ENCODE measurements at places on chromosomes 7 and 10.

DNA sequence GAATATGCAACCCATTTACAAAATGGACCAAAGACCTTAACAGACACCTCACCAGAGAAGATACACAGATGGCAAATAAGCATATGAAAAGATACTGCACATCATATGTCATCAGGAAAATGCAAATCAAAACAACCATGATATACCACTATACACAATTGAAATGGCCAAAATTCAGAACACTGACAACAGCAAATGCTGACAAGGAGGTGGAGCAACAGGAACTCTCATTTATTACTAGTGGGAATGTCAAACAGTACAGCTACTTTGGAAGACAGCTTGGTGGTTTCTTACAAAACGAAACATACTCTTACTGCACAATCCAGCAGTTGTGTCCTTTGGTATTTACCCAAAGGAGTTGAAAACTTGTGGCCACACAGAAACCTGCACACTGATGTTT, 50.0 kb upstream of the PCGF5 start:
- DNase-seq, result no peak

DNA sequence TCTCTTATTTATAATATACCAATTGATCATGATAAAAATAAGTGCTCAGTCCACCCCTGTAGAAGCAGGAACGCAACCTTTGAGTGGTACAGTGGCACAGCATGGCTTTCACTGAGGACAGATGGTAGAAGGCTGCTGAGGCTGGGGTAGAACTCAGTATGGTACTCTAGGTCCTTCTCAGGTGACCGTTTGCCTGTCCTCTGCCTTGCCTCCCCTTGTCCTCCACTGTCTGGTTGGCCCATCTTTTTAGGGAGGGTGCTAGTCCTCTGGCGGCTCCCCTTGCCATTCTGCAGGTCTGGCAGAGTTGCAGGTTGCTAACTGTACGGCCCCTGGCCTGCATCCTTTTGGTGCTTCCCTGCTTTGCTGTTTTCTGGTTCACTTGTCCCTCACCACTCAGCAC, 27.3 kb downstream of the SLC18A2 start:
- no peak for DNase-seq

DNA sequence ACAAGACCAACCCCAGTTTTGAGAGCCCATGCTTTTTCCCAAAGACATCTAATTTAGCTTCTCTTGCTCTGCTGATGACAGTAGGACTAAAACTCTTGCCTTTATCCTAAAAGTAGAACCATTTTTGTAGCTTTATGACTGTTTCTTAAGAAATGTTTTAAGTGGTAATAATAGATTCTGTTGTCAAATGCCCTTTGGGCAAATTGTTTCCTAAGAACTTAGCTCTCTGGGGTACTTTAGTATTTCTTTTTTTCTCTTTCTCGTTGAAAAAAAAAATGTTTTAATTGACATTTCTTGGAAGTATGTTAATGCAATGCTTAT, 157.4 kb downstream of the ARID5B start:
- no peak for DNase-seq

DNA sequence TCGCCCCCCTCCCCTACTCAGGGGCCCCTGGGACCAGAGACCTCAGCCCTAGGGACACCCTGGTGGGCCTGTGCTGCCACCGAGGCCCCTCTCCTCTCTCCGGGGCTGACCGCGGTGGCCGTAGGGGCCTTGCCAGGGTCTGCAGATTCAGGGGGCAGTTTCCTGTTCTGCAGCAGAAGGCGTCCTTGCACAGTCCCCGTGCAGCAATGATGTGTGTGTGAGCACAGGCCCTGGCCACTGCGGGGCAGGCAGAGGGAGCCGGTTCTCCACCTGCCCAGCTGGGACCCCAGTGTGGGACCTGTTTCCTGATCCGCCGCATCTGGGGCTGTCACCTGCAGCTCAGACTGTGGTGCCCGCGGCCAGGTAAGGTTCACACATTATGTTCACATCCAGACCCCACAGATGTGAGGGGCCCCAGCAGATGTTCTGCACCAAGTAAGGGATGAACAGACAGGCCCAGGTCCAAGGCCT, 60.7 kb upstream of the DNAJB6 start:
- DNase-seq, result no peak

DNA sequence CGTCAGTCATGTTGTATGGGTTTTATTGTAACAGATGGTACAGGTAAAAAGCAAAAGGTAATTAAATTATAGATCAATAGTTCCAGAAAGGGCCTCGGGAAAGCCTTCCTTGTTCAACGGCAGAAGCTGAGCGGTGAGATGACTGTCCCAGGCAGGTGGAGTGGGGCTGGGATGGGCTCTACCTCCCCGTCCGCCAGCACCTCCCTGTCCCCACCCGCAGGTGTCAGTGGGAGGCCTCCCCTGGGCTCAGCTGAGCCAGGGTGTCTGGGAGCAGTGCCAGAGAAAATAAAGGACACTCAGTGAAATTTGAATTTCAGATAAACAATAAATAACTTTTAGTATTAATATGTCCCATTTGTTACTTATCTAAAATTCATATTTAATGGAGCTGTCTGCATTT, 58.9 kb downstream of the CLRN3 start:
- DNase-seq, result no peak

GRCh38 chr10:129658376-129659072, 191.5 kb downstream of the MGMT start:
- DNase-seq, result no peak

DNA sequence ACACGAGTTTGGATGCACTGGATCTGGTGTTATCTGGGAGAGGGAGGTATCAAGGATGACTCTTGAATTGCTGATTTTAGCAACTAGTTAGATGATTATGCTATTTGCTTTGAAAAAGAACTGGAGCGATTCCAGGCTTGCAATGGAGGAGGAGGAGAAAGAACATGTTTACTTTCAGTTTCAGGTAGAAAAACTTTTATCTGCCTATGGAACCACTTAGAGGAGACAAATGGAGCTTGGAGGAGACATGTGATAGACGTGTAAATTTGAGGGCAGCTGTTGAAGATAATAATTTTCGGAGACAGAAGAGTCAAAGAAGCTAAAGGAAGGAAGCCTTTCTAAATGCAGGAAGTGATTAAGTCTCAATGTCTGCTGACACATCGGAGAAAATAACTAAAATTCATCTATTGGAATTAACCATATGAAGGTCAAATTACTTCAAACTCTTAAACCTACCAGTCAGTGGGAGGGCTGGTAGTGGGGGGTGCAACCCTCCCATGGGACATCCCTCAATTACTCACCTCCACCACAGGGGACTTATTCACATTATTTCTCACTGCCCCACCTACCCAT, 56.4 kb upstream of the GNAI1 start:
- DNase-seq, result no peak

DNA sequence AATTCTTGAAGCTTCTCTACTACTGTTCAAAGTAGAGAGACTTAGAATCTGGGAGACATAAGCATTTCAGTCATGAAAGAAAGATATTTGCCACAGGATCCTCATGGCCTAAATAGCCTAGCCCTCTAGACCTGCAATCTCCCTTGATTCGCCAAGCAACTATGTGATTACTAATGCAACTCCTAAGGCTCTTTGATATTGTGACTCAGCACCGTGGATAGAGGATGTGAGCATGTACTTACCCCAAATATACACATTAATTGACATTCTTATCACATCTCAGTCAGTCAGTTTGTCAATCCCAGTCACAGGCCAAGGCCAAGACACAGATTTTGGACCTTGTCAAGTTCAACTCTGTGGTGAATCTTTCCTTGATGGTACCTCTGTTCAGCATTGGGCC, 42.6 kb downstream of the GPR37 start:
- DNase-seq, result no peak

DNA sequence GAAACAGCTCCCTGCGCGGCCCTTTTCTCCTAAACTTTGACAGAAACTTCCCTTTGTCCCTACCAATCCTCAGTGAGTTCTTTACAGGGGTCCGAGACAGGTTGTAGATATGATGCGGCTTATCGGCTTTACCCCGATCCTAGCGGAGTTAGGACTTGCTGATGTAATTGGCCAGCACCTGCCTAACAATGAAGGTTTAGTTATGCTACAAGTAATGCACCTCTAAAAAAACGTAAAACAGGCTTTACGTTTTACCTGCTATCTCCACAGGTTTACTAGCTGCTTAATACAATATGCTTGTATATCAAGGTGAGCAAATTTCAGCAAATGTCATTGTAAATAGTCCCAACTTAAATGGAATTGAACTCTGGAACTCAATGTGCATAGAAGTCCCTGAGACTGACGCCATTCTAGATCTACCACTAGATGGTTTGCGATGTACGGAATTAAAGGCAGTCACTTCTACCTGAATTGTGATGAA, 697 bp upstream of the SNX13 start:
- no peak for DNase-seq

- DNase-seq, result no peak
These were observed 194.2 kb upstream of the MAGI2 start for GRCh38 chr7:79647711-79648110.

- no peak for DNase-seq
These were observed 2.9 kb upstream of the TARP start for GRCh38 chr7:38276096-38276877.

DNA sequence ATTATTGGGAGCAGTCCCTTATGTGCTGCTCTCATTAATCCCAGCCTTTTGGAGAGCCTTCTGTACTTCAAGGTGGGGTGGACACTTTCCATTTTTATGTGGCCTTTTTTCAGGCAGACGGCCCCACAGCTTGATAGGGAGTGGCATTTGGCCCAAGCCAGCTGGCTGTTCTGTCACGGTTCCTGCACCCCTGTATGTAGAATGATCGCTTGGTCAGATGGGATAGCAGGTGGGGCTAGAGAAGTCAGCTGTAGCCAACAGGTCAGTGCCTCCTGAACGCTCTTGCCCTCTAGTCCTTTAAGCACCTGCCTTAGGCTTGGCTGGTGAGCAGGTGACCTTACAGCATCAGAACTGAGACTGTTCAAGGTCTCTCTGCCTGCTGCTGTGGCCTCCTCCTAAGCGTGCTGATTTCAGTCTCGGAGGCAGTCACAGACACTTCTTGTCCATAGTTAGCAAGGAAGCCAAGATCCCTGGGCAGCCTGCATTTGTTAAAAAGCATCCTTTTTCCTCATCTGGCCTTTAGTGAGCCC, 95.3 kb downstream of the LRRC4 start:
- DNase-seq, result no peak

GRCh38 chr7:4168541-4168940, 513.6 kb upstream of the FOXK1 start:
- DNase-seq, result no peak

- DNase-seq, result peak; percentile 51
These were observed at the start of gene GIMAP7 for GRCh38 chr7:150514748-150515222. Gene GIMAP7 (plus strand): TSS chr7:150514872. CDS start chr7:150519975, 5,103 bp downstream.

DNA sequence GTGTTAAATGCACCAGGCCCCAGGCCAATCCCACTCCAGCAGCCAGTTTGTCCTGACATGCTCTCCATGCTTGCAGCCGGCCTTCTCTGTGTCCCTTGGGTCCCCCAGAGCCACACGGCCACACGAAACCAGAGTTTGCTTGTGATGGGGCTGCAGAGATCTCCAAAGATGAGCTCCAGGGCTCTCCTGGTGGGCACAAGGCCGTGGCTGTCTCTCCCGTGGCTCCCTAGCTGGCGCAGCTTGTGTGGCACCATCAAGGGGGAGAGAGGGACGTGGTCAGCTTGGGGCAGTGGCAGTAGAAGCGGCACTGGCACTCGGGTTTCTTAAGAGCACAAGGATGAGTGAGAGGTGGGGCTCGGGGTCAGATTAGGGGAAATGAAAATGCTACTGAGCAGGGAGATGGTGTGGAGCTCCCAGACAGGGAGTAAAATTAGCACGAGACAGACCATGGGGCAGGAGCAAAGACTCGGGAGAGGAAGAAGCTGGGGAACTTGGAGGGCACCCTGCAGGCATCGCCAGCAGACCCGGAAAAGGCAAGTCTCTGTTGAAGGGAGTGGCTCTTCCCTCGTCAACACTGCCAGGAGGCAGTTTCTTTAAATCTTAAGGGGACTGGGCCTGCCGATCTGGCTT, 572.5 kb upstream of the FOXK1 start:
- DNase-seq, result no peak

- DNase-seq, result no peak
These were observed 13.2 kb downstream of the EPHA1 start for GRCh38 chr7:143395187-143396149.

DNA sequence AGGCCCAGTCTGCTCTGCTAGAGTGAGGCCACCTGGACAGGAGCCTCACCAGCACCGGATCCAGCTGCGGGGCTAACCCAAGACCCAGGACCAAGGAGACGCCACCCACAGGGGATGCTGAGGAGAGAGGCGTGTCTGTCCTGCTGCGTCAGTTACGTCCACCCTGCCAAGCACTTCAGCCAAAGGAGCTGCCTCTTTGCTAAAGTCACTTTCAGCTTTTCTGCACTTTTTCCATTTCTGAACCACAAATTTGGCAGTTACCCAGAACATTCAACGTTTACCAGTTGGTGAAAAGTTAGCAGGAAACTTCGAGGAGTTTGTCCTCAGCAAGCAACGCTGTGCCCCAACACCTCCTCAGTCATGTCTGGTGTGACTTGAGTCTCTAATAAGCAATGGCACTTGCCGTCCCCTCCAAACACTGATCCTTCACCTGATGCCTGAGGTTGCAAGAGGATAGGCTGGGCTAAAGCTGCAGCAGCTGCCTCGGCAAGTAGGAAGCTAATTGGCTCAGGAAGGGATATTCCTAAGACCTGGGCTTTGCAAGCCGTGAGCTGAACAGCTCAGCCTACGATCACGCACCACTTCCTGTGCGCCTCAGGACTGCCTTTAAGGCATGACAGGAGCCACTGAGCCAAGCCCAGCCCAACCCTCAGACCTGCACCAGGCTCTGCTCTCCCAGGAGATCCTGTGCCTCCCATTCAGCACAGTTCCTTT, 40.1 kb downstream of the KCNH2 start:
- no peak for DNase-seq

DNA sequence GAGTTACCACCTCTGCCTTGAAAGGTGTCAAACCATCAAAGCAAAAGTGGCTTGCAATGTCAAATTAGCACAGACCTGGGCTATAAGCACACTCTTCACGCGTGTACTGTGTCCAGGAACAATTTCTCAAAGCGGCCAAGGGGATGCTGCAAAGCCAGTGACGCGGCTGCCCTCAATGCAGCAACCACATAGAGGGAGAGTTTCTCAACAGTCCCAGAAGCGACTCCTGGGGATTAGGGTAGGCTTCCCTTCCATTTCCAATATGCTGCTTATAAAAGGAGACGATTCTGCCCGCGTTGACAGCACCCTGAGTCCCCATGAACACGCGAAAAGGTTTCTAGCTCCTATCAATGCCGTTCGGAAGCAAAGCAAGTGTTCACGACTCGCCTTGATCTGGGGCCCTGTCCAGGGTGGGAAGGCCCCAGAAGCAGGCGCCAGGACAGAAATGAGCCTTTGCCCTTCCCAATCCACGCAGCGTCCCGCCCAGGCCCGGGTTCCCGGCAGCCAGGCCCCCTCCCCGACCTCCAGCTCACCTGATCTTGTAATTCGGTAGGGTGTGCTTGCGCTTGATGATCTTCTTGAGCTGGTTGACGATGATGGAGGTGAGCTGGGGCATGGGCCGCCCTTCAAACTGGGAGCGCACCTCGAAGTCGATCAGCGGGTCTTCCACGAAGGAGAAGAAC, 1.3 kb downstream of the PDZD8 start:
- DNase-seq, result peak; percentile 16

- DNase-seq, result no peak
These were observed 67.0 kb downstream of the GSDME start for GRCh38 chr7:24690251-24690650.

Measured in effector CD4-positive, alpha-beta T cell (primary cell).